Jurkat, Clone E6-1 (cell line): ENCODE measurements at places on chromosomes 13 and 19.

- no peak for DNase-seq
Observed at GRCh38 chr19:57057036-57057686, 62.6 kb upstream of the USP29 start.

GRCh38 chr13:39930544-39931444 is 275.3 kb downstream of the COG6 start:
- DNase-seq: peak; percentile 11

- no peak for DNase-seq
Observed at GRCh38 chr13:22789916-22790315, 390.9 kb upstream of the SGCG start.

DNA sequence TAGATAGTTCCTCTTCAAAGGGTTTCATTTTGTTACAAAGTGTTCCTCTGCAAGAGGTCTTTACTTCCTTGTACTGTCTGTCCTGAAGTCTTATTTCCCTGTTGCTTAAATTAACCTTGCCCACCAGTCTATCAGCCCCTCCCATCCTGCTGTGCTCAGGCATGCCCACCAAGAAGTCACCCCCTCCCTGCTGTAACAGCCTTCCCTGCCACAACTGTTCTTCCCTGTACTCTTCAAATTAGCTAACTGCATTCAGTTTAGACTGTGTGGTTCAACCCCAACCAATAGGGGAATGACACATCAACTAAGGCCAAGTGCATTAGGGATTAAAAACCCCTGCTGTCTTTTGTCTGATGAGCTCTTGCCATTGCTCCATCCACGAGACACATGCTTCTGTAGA is 34.4 kb upstream of the ZNF562 start:
- no peak for DNase-seq

GRCh38 chr19:18853755-18854427 is 22.1 kb downstream of the UPF1 start:
- no peak for DNase-seq

- DNase-seq: no peak
Observed at GRCh38 chr13:26760832-26761582, 421 bp upstream of the GPR12 start.

DNA sequence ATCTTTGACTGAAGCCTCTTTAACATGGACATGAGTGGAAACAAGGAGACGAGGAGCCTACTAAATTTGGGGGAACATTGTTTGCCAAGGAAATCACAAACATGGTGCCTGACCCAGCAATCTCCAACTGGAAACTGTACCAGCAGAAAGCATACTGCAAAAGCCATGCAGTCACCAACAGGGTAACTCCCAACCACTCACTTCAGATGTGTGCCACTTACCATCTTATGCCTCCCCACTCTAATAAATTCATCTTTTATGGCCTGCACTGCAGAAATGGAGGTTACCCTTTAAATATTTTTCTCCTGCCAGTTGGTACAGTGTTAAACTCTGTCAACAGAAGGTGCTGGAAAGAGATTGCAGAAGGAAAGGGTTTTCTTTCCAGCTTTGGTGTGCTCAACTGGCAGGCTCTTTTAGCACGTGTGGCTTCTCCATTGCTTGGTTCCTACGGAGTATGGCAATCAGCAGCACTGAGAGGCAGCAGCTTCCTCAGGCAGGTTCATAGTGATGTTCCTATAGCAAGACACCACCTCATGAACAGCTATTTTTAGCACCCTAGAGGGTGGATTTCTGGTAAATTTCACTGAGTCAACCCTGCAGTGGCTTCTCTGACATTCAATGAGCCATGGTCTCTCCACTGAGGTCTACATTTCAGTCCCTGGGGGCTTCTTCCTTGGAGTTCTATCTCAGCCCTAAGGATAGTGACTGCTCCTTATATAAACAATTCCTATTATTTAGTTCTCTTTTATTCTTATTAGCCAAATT is 21.4 kb downstream of the MIR17HG start:
- DNase-seq: no peak

DNA sequence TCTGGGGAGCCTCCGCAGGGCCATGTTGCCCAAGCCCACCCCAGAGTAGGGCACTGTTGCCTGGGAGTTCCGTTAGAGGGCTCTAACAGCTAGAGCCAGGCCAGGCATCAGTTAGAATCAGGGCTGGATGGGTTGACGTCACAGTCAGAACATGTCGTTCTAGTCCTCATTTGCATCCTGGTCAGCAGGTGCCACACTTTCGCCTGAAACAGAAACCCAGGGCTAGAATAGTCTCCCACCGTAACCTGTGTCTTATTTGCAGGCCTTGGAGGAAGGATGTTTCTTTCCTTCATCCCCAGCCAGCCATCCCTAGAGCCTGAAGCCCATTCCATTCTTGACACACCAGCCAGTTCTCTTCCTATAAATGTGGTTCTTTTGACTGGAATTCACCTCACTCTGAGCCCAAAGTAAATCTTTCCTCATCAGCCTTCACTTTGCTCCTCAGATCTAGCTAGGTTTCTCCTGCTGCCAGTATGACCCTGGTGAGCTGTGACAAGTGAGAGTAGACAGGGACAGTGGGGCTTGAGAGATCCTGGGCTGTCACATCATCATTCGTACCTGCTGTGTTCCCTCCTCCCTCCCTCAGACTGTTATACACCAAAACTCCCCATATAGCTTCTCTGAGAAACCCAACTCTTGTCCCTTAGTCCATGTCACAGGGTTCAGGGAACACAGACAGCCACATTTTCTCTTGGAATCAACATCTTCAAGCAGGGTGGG is 12.2 kb upstream of the CCDC97 start:
- DNase-seq: no peak

- DNase-seq: no peak
Observed at GRCh38 chr19:45442778-45443461, 19.2 kb upstream of the ERCC1 start.

DNA sequence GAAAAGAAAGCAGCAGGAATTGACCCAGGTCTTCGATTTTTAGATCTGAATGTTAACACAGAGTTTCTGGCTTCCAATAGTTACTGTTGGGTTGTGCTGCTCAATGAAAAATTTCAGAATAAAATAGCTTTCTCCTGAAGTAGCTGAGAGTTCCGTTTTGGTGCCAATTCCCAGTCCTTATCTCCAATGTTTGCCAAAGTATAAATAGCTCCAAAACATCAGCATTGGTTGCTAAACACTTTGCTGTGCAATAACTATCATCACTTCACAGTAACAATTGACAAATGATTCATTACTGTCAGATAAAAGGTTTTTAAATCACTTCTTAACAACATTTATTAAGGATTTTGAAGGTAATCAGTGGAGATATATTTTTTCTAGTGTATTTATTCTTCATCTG is 446.0 kb downstream of the PCDH20 start:
- DNase-seq: no peak

DNA sequence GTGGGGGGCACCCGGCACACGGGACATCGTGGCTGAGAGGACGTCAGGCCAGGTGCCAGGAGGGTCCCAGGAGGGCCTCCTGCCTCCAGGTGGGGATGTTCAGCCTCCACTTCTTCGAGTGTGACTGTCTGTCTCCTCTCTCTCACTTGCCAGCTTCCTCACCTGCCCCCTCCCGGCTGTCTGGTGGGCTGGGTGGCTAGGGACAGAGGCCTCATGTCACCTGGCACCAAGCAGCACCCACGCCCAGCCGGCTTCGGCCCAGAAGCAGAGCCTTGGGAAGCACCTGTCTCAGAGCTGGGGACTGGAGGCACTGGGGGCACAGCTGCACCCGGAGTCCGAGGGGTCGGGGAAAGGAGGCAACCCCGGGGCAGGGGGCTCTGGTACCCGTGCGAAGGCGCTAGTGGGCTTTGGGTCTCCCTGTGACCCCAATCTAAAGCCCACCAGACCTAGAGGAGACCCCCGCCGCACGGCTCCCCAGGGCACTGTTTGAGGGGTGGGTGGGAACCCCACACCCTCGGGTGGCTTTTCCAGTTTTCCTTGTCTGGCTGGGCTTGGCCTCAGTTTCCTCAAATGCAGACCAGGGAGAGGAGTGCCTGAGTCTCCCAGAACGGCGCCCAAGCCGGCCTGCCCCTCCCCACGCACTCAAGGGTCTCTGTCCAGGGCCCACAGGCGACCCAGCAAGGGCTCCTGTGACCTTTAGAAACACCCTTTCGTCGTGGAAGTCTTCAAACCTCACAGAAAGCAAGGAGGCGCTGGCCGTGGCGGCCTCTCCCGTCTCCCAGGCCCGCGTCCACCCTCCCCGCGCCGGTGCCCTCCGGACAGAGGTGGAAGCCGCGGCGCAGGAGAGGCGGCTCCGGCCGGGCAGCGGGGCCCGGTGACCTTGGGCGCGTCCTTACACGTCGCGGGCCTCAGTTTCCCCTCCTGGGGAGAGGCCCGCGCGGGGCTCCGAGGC is 664 bp upstream of the HCN2 start:
- DNase-seq: no peak

DNA sequence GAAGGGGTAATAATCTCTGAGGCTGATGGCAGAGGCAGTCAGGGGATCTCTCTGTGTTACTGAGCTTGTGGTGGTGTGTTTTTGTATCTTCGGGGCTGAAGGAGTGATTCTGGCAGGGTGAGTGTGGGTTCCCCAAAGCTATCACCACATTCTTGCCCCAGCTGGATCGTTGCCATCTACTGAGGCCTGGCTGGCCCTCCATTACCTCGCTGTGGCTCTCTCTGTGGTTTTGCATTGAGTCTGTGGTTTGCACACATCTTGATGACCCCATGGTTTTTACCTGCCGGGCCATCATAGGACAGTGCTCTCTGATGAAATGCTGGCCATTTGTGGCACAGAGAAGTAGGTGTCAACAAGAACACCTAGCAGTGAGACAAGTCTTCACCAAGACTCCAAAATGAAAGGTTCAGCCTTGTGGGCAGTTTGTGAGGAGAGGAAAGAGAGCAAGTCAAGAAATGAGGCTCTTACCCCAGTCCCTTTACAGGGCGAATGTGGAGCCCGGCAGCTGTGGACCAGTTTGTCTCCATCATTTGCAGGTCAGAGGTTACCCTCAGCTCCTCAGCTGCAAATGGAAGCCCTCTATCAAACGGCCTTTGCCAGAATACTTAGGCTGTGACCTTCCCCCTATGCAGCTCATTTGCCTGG is 69.0 kb upstream of the NPAS1 start:
- DNase-seq: no peak

GRCh38 chr13:44237276-44237767 is 136.3 kb upstream of the SERP2 start:
- DNase-seq: no peak

GRCh38 chr19:44476559-44477408 is 23.5 kb downstream of the ZNF180 start:
- DNase-seq: no peak

- DNase-seq: no peak
Observed at GRCh38 chr19:4678881-4679790, 9.0 kb upstream of the MYDGF start.

- DNase-seq: no peak
Observed at GRCh38 chr13:110929104-110929777, 14.4 kb upstream of the ANKRD10 start.

DNA sequence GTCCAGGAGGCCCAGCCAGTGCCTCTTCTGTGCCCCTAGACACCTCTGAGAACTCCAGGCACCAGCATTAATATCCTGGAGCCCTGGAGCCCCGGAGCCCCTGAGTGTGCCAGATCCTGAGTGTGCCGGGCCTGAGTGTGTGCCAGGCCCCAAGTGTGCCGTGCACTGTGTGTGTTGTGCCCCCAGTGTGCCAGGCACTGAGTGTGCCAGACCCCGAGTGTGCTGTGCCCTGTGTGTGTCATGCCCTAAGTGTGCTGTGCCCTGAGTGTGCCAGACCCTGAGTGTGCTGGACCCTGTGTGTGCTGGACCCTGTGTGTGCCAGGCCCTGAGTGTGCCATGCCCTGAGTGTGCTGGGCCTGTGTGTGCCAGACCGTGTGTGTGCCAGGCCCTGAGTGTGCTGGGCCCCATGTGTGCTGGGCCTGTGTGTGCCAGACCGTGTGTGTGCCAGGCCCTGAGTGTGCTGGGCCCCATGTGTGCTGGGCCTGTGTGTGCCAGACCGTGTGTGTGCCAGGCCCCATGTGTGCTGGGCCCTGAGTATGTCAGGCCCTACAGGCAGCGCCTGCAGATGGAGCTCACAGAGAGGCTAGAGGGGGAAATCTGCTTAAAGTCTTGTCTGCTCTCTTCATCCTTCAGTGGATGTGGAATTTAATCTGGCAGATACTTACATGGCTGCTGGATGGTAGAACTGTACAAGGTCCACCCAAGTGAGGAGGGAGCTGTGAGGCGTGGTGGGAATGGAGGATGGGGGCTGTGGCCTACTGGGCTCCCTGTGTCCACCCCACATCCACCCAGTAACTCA is 53.9 kb downstream of the C13orf46 start:
- DNase-seq: no peak

DNA sequence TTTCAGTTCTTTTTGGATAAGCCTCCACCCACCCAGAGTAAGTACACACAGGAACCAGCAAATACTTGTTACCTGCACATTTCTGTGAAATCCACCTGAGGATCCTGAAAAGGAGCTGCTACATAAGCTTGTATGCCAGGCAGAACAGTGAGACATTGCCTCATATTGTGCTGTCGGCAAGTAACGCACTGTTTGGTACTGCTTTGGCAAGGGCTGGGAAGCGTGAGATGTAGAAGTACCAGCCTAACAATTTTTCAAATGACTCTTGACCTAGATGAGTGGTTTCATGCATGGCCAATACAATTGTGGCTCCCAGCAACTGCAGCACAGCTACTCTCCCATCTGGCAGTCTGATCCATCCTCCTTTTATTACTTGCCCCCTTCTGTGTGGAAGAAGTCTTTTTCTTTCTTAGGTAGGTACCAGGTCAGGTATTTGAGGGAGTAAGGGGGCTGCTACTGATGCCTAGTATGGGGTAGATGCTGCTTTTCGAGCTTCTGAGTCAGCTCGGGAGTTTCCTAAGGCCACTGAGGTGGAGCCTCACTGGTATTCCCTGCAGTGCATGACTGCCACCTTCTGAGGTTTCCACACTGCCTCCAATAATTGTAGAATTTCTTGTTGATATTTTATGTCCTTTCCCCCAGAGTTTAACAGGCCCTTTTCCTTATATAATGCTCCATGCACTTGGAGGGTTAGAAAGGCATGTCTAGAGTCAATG is 52.2 kb downstream of the ZNF737 start:
- DNase-seq: no peak

DNA sequence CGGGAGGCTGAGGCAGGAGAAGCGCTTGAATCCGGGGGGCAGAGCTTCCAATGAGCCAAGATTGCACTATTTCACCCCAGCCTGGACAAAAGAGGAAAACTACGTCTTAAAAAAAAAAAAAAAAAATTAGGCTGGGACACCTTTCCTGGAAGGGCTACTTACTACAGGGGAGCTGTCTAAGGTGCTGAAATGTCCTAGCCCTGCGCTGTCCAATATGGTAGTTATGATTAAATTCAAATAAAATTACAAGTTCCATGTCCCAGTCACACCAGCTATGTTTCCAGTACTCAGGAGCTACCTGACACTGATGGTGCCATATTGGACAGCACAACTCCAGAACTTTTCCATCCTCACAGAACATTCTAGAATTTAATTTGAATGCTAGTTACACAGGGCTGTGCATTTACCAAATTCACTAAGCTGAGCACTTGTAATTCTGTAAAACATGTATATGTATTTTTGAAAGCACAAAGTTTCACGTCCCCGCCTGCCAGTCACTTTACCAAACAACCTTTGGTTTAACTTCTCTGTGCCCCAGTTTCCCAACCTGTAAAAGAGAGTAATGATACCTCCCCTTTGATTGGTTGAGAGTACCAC is 9.2 kb upstream of the ZSCAN22 start:
- peak; percentile 47 for DNase-seq

GRCh38 chr19:38663156-38663651 is 15.8 kb downstream of the ACTN4 start:
- DNase-seq: no peak
